ENCODE measurements at places on chromosomes 3 and 15. TPM values are rescaled to one million over a fixed set of nuclear protein-coding genes. Genes with fewer than 3 reads are reported as not detected.

The TNNC1 gene
- total RNA-seq: not detected

DNA sequence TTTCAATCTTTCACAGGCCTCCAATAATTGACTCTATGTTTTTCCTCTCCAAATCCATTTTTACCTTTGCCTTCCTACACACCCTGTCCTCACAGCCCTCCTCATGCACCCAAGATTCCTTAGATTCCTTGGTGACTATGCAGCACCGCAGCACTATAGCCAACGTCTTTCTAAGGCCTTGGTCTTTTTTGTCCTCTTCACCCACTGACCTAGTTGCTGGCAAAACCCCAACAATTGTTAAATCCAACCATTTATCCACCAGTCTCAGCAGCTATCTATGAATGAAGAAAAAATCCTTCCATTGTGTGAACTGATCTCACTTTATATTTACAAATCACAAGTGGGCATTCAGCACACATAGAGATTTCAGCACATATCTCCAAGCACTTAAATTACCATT is 203.9 kb downstream of the VGLL3 start:
- DNase-seq: no peak

The RFTN1 gene
- total RNA-seq: 0.15 TPM

The UBA5 gene
- total RNA-seq: 37.7 TPM

DNA sequence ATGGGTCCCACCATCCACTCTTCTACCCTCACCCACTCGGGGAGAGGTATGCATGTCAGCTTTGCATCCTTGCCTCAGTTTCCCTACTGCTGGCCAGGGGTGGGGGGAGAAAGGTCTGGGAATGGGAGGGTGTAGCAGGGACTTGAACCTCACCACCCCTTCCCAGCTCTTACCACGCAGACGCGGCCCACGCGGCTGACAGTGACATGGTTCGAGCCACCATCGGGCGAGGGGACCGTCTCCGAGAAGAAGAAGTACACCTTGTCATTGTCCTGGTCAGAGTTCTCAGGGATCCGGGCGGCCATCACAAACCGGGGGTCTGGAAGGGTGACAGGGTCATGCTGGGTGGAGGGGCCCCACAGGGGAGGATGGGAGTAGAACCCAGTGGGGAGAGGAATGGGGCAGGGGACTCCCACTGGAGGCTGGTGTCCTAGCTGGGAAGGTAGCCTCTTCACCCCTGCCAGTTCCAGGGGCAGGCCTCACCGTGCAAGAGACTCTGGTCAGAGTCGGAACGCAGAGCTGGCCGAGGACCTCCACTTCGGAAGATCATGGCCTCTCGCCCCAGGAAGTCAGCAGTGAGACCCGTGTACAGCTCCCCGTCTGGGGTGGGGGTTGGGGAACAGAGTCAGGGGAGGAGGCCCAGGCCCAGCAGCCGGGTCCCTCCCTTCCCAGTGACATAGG is 3.7 kb downstream of the SEMA3G start:
- no peak for DNase-seq

Measured in NCI-H460 (cell line).